Lung (tissue), 17 donors: ENCODE measurements at places on chromosomes 6 and 20.

DNA sequence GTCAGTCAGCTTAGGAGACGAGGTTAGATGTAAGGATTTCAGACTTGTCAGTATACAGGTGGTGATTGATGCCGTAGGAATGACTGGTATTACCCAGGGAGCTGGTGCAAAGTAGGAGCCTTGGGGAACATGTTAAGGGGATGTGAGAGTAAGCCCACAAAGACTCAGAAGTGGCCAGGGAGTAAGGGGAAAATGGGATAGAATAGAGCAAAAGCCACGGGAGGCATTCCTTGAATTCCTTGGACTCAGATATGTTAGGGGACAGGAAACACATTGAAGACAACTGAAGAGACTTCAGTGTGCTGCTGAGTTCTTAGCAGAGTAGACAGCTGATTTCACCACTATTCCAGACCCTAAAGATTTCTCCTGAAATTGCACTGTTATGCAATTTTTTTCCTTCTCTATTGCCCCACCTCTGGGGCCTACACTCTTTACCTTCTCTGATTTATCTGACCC, 1.2 kb upstream of the ACAT2 start:
- DNase-seq, result no peak

- peak; percentile 33 for DNase-seq
Observed at GRCh38 chr6:145903356-145904102, 60.6 kb downstream of the SHPRH start.

GRCh38 chr6:17491416-17492142, 98.2 kb downstream of the CAP2 start:
- DNase-seq, result peak; percentile 54

- no peak for DNase-seq
Observed at GRCh38 chr6:152472325-152472724, 164.8 kb downstream of the SYNE1 start.

DNA sequence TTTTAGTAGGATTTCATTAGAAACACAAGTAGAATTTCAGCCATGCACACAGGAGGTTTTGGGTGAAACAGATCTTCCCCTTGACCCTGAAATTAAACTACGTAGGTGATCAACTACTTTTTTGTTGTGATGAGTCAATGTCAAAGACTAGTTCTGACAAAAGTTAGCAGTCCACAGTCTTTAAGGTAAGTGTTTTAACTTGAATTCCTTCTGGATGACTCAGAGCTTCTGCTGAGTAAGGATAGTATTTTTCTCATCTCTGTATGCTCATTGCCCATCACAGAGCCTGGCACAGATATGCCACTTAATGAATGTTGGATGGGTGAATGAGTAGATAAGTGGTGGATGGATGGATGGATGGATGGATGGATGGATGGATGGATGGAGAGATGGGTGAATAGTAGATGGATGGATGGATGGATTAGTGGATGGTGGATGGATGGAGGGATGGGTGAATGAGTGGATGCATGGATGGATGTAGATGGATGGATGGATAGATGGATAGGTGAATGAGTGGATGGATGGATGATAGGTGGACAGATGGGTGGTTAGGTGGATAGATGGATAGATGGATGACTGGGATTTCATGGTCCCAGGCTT, 165.3 kb downstream of the ZMYND8 start:
- no peak for DNase-seq

DNA sequence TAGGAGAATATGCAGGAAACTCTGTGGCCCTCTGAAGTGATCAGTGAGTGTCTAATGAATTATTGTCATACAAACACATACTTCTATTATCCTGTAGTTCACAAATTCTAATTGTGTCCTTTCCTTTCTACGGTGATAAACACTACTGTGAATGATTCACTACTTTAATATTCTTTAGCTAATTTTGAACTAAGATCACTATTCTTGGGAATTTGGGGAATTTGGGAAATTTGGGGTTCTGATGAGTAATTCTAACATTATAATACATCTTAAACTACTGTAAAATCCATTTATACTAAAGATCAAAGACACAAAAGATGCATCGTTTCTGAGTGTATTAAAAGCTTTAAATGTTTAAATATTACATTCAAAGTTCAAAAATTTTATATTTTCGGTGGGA, 1287.2 kb upstream of the CITED2 start:
- no peak for DNase-seq

DNA sequence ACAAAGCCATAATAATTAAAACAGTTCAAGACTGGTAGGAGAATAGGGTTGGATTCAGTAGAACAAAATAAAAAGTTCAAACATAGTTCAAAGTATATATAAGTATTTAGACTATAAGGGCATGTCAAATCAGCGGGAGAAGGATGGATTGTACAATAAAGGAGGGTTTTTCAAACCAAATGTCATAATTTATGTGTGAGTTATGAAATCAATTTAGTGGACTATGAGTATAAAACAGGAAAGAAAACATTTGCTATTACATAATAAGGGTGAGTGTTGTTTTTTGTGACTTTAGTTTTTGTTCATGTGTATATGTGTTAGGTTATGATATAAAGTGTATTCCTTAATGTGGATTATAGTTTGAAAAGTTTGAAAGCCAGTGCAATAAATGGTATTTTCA, 10.6 kb downstream of the ORC3 start:
- no peak for DNase-seq

- DNase-seq, result no peak
Observed at GRCh38 chr6:135187372-135187771, 6.3 kb downstream of the MYB start.

DNA sequence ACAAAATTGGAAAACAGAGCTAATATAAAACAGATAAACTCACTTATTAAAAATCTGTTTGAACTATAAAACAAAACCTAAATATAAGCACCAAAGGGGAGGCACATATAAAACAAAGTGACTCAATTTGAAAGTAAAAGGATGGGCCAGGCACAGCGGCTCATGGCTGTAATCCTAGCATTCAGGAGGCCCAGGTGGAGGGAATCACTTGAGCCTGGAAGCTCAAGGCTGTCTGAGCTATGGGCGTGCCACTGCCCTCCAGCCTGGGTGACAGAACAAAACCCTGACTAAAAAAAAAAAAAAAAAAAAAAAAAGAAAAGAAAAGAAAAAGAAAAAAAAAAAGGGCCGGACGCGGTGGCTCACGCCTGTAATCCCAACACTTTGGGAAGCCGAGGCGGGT, 31.1 kb upstream of the SMAP1 start:
- no peak for DNase-seq

DNA sequence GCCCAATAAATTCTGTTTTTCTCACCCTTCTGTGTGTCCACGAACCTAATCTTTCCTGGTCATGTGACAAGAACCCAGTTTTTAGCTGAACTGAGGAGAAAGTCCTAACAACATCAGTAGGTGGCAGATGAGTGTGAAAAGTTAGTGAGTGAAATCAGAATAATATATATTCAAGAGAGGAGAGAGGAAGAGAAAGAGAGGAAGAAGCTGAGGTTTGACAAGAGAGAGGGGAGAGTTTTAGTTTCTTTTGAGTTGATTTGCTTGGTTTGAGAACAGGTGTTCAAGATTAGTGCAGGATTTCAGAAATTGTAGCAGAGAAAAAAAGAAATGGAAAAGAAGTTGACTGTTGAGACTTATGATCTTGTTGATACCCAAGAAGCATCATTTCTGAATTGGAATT, 930.5 kb upstream of the FLRT3 start:
- no peak for DNase-seq

DNA sequence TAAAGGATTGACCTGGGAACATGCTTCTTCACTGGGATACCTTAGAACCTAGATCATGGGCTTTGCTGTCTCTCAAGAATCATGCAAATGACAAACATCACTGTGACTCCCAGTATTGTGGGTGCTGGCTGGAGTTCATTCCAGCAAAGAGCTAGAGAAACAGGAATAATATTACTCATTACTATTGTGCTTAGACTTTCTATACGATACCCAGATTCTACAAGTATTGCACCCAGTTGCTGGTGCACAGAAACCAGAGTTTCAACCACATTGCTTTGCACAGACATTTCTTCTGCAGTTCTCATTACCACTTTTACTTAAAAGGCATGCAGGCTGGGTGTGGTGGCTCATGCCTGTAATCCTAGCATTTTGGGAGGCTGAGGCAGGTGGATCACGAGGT, 220.4 kb upstream of the ZNF217 start:
- no peak for DNase-seq

DNA sequence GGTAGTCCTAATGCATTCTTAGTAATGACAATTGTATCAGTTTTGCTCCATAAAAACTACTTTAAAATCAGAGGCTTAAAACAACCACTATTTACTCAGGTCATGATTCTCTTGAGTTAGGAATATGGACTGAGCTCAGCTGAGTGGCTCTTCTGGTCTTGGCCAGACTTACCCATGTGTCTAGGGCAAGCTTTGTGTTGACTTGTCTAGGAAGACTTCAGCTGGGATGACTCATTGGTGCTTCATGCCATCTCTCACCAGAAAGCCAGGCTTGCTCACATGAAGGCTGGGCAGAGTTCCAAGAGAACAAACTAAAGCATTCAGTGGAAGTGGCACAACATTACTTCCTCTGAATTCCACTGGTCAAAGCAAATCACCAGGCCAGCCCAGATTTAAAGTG, 155.3 kb downstream of the DHX35 start:
- no peak for DNase-seq

GRCh38 chr6:5584078-5584482, 322.8 kb downstream of the FARS2 start:
- peak; percentile 52 for DNase-seq

- no peak for DNase-seq
Observed at GRCh38 chr6:15512721-15513120, 150.1 kb downstream of the DTNBP1 start.

GRCh38 chr6:34771727-34772126, 14.4 kb downstream of the SNRPC start:
- DNase-seq, result no peak

DNA sequence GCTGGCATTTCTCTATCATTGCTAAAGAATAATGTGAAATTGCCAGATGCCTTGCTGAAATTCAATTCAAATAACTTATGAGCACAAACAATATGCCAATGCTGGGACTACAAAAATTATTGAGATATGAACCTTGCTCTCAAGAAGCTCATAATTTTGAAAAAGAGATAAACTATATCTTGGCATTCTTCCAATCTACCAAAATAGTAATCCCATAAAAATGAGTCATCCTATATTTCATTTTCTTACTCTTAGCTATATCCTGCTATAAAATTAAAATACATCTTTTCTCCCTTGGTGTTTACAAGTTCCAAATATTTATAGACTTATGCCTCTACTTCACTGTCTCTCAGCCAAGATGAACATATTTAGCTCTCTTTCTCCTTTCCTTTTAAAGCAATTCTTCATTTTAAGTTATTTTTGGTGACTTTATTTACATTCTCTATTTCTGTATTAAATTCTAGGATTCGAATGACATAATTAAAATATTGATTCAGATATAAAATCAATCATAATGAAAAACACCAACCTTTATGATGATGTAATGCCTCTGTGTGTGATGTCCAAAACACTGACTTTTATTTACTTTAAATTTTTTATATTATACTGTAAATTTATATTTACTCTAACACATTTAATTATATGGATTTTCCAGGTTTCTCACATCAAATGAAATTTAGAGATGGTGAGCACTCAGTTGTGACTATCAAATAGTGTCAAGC, 152.6 kb downstream of the CDK19 start:
- no peak for DNase-seq

- DNase-seq, result no peak
Observed at GRCh38 chr6:36276581-36277536, 7.0 kb downstream of the PNPLA1 start.

DNA sequence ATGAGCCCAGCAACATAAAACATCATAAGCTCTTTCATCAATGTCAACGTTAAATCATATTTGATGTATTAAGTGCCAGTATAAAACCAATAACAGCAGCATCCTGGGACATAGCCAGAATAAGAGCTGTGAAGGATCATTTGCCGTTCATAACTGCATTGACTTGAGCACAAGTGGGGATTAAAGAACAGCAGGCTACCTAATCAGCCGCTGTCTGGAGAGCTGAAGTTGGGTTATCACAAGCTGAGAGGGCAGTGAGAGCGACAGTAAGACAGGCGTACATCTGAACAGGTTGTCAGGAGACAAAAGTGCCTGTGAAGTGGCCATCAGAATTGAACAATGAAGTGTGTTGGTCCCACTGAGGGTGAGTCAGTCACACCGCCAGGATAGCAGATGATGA, 269.6 kb downstream of the GRIK2 start:
- DNase-seq, result no peak

GRCh38 chr20:19975436-19975799, 41.7 kb upstream of the NAA20 start:
- DNase-seq, result no peak

GRCh38 chr20:6566821-6567220, 200.7 kb upstream of the BMP2 start:
- no peak for DNase-seq

GRCh38 chr6:130466748-130467061, 100.9 kb downstream of the TMEM200A start:
- DNase-seq, result no peak

- no peak for DNase-seq
Observed at GRCh38 chr6:160756871-160757270, 54.8 kb downstream of the PLG start.

GRCh38 chr6:98716341-98716740, 118.0 kb upstream of the POU3F2 start:
- DNase-seq, result no peak

DNA sequence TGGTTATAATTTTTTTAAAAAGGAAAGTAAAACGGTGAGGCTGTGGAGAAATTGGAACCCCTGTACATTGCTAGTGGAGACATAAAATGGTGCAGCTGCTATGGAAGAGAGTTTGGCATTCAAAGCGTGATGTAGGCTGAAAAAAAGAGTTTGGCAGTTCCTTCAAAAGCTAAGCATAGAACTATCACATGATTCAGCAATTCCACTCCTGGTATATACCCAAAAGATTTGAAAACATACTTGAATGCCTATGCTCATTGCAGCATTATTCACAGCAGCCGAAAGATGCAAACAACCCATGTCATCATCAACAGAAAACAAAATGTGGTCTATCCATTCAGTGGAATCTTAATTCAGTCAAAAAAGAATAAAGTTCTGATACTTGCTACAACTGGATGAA, 4.5 kb upstream of the SGK2 start:
- DNase-seq, result no peak

DNA sequence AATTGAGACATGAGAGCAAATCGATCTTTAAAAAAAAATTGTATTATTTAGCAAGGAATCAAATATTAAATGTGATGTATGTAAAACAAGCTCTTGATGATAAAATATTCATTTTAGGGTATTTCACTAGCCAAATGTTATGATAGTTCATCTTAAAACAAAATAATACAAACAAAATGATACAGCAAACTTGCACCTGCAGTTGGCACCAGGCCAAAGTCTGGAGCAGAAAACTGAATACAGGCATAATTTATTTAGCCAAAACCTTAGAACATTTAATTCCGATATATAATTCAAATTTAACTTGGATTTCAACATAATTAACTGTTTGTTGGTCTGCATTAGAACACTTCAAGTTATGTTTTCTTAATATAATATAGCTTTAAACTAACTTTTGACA, 60.9 kb downstream of the EPHA7 start:
- no peak for DNase-seq

GRCh38 chr6:163338671-163339405, 75.7 kb upstream of the QKI start:
- peak; percentile 93 for DNase-seq
